ENCODE measurements at places on chromosomes 13 and 19.
A peak's percentile ranks its signal among the peaks of the same experiment; 100 is the strongest.

- DNase-seq, result no peak
Measured at GRCh38 chr13:105616333-105617075, 919.0 kb downstream of the EFNB2 start.

- DNase-seq, result no peak
Measured at GRCh38 chr19:14497228-14497921, 1.4 kb upstream of the GIPC1 start.

DNA sequence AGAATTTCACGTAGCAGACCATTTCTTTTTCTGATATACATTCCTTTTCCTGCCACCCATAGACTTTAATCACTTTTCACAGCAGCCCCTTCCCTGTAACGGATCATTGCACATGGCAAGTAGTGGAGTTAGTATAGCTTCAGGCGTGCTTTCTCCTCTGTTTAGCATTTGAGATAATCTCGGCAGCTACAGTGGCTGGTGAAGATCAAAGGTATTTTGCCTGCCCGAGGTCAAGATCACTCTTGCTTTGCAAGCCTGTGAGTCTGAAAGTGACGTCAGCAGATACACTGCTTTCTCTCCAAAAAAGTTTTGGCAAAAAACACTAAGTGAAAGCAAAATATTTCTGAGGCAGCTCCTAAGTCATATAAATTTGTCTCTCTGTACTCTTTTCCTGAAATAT, 260.0 kb downstream of the NDFIP2 start:
- DNase-seq, result no peak

GRCh38 chr19:3695986-3696659, 4.1 kb downstream of the PIP5K1C start:
- DNase-seq, result no peak

DNA sequence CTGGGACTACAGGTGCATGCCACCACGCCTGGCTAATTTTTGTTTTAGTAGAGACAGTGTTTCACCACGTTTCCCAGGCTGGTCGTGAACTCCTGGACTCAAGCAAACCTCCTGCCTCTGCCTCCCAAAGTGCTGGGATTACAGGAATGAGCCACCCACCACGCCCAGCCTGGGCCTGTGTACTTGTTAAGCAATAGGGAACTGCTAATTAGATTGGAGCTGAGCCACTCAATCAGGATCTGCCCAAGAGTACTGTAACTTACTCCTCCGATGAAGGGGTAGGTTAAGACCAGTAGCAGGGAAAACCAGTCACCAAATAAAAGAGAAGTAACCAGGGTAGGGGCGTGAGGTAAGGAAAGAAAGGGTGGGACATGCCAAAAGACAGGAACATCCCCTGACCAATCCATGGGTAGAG, 2.3 kb downstream of the DDX39A start:
- no peak for DNase-seq

- DNase-seq, result no peak
Measured at GRCh38 chr19:56712611-56713276, 41.2 kb upstream of the ZNF835 start.

GRCh38 chr19:41531438-41532311, 44.3 kb upstream of the CEACAM21 start:
- DNase-seq, result peak; percentile 69

DNA sequence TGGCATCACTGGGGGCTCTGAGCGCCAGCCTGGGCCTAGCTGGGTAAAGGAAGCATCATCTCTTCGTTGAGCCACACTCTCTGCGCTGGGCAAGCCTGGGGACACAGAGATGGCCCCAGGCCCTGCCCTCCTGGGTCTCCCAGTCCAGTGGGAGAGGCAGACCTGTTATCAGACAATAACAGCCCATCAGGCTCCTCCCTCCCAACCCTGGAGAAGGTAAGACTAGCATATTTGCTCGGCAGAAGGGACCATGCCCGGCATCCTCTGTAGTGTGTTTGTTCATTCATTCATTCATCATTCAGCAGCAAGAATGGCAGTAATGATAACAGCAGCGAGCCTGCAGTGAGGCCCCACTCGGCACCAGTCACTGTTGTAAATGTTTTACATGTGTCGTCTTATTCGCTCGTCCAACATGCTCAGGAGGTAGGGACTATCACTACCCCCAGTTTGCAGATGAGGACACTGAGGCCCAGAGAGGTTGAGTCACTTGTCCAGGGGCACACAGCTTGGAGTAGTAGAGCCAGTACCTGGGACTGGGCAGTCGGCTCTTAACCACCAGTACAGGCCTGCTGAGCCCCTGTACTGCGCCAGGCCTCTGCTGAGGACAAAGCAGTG, 33.2 kb downstream of the PAK4 start:
- no peak for DNase-seq

GRCh38 chr19:47509170-47509847, 5.6 kb downstream of the NAPA start:
- no peak for DNase-seq

- DNase-seq, result no peak
Measured at GRCh38 chr19:44931541-44931940, 10.5 kb upstream of the APOC4 start.

DNA sequence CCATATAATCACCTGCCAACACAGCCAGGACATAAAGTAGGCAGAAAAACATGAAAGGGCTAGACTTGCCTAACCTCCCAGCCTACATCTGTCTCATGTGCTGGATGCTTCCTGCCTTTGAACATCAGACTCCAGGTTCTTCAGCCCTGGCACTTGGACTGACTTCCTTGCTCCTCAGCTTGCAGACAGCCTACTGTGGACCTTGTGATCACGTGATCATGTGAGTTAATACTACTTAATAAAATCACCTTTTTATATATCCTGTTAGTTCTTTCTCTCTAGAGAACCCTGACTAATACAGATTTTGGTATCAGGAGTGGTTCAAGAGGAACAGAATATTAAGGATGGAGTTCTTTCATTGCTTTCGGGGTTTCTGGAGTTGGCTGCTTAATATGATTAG, 2867.6 kb downstream of the PCDH9 start:
- DNase-seq, result no peak

GRCh38 chr13:111904166-111904565, 162.8 kb upstream of the SOX1 start:
- DNase-seq, result no peak

GRCh38 chr13:42239644-42240043, 32.3 kb upstream of the AKAP11 start:
- DNase-seq, result no peak

DNA sequence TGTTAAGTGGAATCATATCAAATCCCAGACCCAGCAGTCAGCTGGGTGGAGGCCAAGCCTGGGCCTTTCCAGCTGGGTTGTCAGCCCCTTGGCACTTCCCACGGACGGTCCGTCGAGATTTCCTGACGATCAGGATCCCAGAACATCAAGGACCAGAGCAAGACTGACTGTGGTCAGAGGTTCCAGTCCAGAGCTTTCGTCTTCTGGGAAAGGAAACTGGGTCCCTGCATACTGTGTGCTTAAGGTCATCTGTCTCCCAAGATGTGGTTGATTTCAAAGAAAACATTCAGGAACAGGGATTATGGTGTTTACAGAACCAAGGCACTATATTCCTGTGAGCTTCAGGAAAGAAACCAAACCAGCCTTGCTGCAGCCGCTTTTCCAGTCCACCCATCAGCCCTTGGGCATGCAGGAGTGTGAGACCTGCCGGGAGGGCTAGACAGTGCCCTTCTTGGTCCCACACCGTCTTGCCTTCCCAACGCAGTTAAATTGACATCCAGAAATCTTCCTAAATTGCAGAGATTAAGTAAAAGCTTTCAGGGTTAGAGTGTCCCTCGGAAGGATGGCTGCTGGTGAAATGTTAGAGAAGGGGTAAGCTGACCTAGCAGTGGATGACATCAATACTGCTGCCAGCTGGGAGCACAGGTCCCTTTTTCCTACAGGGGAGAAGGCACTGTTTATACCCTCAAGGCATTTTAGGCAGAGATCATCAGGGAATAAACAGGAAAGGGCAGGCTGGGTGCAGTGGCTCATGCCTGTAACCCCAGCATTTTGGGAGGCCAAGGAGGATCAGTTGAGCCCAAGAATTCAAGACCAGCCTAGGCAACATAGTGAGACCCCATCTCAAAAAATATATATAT, 5.0 kb upstream of the C19orf33 start:
- no peak for DNase-seq

GRCh38 chr19:40687525-40688016, 2.9 kb downstream of the NUMBL start:
- DNase-seq, result no peak

DNA sequence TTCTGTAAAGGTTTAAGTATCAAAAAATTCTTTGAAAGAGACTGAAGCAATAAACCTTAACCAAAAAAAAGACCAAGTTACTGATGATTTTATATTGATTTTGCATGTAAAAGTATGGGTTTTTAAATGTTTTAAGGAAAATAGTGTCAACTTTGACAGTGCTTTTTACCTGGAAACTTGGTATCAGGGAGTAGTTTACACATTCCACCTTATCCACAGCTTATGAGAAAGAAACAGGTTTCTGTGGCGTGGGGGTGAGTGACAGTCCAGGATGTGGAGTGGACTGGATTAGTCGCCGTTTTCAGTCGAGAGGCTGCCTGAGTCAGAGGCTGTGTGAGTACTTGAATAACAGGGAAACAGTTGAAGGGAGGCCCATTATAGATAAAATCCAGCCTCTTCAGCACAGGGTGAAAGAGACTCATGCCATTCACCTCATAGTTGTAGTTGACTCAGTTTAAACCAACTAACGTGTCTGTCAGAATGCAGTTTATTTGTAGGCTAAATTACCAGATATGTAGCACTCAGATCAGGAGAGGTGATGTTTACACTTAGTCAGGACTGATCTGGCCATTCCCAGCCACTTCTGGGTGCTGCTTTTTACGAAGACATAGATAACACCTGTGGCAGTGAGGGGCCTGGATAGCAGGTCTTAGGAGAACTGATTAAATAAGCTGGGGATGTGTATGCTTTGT, 595 bp upstream of the GPR183 start:
- DNase-seq, result peak; percentile 52

DNA sequence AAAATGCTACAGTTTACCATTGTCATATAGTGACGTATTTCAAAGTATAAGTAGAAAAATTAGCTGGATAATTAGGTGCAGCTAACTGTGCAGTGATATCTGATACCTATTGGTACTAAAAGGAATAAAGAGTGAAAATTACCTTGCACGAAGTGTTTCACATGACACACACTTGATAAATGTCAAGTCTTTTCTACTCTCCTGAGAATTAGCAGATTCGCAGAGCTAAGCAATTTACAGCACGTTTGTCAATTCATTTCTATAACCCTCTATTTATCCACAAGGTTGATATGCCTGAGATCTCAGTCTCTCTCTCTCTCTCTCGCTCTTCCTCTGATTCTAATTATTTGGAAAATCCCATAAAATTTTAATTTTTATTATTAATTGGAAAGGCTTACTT, 1109.0 kb downstream of the EFNB2 start:
- DNase-seq, result no peak

DNA sequence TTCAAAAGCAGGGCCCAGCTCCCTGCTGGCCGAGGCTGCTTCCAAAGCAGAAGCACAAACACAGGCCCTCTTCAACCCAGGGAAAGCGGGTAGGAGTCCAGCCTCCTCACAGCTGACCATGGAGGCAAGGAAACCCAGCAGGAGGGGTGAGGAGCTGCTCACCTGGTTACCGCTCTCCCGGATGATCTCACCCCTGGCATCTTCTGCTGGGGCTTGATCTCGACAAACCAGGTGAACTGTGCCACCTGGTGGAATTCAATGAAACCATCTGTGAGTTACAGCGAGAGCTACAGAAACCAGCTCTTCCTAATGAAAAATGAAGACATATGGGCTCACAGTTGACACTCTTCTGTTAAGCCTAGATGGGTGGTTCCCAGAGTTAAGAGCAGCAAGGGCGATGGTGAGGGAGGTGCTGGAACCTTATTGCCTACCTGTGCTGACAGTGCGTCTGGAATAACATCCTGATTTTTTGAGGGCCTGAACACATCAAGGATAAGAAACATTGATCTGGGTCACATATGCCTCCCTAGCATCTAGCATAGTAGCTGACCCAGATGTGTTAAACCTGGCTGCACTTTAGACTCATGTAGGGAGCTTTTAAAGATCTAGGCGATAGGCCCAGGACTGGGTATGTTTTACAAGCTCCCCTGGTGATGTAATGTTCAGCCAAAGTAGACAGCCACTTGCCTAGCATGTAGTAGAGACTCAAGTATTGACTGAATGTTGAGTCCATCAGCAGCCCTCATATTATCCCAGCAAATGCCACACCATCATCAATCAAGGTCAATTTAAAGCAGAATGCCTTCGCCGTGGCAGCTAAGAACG, 6.1 kb downstream of the DHRS12 start:
- no peak for DNase-seq

DNA sequence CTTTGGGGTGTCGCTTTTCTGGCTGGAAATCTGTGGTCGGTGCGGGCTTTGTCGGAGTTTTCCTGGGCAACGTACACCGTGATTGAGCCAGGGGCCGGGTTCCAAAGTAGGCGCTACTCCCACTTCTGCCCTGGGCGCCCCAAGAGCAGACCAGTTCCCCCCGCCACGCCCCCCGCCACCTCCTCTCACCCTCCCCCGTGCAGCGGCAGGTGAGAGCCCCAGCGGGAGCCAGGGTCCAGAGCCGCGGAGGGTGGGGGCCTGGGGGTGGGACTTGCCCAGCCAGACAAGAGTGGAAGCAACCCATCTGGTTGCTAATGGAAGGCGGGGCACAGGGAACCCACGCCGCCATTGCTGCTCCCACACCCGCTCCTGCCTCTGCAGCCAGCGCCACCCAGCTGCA, 2195.9 kb downstream of the PCDH9 start:
- DNase-seq, result no peak

DNA sequence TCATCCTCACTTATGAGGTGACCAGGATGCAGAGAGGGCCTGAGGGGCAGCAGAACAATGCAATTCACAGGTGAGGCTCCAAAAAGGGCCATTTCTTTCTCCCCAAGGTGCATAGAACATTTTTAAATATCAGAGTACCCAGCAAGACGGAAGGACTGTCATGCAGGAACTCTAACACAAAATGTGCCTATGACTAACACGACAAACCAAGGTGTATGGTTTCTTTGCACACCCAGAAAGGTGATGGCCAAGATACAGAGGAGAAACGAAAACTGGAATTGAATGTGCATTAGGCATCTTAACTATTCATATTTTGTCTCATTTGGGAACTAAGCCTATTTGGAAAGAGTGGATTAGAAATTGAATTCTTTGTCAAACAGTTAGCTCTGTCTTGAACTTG, 29.9 kb downstream of the SHISA2 start:
- no peak for DNase-seq

GRCh38 chr13:107712145-107712860, 503.0 kb downstream of the LIG4 start:
- DNase-seq, result no peak

GRCh38 chr13:81874681-81875661, 1534.0 kb upstream of the SPRY2 start:
- DNase-seq, result no peak

DNA sequence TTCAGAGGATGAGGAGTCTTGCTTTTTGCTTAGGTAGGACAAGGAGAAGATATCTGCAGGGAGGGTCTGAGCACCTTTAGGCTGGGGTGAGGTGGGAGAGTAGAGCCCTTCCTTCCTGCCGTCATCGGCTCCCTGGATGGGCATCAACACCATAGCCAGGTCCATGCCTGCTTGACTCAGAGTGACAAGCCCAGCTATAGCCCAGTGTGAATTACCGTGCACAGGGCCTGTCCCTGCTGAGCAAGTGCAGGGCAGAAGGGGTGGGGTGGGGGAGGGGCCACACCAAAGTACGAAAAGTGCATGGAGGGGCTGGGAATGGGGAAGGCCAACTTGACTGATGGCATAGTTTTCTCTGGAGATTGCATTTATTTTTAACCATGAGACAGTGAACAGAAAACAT, 30.3 kb upstream of the RNF113B start:
- DNase-seq, result no peak

All from activated CD4-positive, alpha-beta T cell treated with anti-CD3 and anti-CD28 coated beads for 24 hours (primary cell).